ENCODE measurements at places on chromosomes 5 and 9. TPM values are rescaled to one million over a fixed set of nuclear protein-coding genes. Genes with fewer than 3 reads are reported as not detected.

Gene DAB2
- 0.20 TPM for polyA plus RNA-seq

Gene NEUROG1
- polyA plus RNA-seq, result not detected

Gene MLANA
- not detected for polyA plus RNA-seq

Gene EPB41L4A
- polyA plus RNA-seq, result 2.1 TPM

Gene LHX3
- not detected for polyA plus RNA-seq
